ENCODE measurements at places on chromosomes 12 and 14.

- no peak for DNase-seq
Measured at GRCh38 chr12:114668151-114668885, 15.7 kb downstream of the TBX3 start.

DNA sequence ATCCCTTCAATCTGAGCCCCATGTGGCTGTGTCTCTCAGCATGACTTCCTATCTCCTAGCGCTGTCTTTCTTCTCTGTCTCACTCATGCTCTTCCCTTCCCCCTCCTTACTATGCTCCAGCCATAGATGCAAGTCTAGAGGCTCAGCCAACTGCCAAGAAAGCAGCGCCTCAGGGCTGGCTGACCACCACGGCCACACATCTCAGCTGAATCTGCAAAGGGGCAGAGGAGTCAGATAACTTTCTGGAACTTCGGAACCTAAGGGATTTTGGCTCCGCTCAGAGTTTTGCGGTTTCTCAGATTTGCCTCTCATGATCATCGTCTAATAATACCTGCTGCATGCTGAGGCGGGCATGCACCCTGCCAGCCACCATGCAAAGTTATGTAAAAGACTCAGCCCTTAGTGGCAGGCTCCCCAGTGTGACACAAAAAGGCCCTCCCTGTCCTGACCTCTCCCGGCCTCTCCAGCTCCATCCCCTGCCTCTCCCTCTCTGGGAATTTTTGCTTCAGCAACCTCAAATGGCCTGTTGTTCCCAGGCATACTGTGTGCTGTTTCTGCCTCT lies 5.0 kb upstream of the FGF6 start:
- no peak for DNase-seq

DNA sequence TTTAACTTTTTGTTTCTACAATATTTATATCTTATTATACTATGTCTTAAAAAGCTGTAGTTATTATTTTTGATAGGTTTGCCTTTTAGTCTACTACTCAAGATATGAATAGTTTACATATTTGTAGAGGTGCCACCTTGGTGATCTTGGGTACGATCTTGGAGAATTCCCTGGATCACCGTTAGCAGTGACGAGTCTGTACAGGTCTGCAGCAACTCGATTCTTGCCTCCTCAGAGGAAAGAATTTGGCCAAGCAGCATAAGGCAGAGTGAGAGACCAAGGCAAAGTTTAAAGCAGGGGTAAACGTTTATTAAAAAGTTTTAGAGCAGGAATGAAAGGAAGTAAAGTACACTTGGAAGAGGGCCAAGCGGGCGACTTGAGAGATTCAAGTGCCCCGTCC lies 3.1 kb upstream of the TCTN2 start:
- DNase-seq, result no peak

GRCh38 chr12:58916161-58916621 lies 4.1 kb downstream of the LRIG3 start:
- no peak for DNase-seq

DNA sequence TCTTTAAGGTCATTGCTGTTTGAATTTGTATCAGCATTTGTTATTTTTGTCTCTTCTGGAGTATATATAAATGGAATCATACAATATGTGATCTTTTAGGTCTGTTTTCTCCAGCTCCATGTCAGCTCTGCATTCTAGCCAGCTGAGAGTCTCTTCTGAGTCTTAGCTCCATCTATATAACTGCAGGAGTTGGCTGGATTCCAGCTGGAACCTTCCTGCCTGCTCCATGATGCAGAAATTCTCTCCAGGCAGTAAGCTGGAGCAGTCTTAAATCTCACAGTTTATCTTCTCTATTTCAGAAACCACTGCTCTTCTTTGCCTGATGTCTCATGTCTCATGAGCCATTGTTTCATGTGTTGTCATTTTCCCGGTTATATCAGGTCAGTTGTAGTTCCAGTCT lies 827.6 kb downstream of the NRXN3 start:
- DNase-seq, result no peak

DNA sequence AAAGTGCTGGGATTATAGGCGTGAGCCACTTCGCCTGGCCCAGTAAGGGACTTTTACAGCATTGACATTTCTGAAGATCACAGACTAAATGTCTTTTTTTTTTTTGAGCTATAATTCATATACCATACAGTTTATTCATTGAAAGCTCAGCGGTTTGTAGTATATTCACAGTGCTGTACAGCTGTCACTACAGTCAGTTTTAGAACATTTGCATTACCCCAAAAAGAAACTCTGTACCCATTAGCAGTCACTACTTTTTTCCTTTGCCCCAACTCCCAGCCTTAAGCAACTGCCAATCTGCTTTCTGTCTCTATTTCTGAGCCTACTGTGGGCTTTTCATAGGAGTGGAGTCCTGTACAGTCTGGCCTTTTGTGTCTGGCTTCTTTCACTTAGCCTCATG lies 8.2 kb downstream of the BRI3BP start:
- no peak for DNase-seq

DNA sequence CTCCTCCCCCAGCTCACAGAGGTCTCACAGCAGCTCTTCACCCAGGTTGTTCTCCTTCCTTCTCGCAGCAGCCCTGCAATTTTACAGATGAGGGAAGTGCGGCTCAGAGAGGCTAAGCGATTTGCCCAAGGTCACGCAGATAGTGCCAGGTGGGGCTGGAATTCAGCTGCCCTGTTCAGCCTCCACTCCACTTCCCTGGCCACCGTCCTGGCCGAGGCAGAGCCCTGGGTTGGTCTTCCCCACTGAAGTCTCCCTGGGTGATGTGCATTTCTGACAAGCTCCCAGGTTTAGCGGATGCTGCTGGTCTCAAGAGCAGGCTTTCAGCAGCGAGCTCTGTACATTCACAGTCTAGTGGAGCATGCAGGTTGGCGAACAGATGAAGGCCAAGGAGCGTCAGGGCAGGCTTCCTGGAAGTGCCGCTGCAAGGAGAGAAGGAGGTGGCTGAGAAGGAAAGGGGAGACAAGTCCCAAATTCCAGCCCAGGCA lies 28.9 kb upstream of the EML1 start:
- DNase-seq, result no peak

- DNase-seq, result no peak
Measured at GRCh38 chr14:84272290-84272721, 1257.6 kb upstream of the FLRT2 start.

DNA sequence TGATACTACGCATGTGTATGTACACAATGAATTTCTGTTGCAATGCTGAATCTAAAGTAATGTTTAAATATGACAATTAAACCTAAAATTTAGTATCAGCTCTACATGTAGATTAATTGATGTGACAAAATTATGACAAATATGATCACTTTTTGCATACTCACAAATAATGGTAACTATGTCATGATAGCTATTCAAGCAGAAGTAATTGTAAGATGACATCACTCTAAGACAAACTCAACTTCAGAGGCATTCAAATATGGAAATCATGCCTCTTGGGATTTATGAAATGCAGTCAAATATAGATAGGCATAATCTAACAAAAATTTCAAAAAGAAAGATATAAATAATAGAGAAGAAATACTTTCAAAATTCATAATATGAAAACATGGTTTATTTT lies 571.7 kb upstream of the LRFN5 start:
- DNase-seq, result no peak

- no peak for DNase-seq
Measured at GRCh38 chr14:69812711-69813110, 15.7 kb upstream of the SLC10A1 start.

DNA sequence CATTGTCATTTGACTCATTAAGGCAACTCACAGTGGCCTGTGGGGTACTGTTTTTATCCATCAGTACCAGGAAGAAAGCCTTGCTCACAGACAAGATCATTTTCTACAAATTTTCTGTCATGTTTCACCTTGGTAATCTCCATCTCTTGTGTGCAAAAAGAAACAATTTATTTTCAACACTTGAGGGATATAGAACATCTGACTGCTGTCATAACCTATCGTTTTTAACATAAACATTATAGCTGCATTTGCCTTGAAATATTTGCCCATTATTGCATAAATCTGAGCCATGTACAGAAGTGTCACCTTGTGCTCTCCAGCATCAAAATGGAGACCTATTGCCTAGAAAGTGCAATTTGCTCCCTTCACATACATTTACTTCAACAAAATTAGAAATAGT lies 300.8 kb downstream of the NPAS3 start:
- DNase-seq, result no peak

DNA sequence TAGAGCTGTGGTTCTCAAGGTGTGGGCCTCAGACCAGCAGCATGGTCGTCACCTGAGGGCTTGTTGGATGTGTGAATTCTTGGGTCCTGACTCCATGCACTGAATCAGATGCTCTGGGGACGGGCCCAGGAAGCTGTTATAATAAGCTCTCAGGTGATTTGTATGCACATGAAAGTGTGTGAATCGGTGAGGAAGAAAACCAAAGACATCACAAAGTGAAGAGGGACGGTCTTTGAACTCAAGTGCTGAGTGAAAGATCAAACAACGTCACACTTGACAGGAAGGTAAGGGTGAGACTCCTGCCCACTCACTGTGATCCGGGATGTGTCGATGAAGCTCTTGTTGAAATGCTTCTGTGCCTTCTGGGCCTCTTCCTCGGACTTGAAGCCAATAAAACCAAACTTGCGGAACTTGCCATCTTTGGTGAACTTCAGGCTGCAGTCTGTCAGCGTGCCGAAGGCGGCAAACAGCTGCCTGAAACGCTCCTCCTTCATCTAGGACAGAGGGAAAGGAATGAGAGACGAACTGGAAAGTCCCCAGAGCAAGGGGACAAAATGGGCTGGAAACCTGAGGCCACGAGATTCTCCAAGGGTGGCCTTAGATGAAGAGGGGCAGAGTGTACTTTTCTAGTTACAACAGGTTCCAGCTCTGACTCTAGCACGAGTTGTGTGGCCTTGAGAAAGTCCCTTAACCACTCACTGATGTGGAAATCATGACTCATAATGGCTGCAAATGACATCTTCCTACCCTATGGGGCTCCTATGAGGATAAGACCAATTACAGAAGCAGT lies 4.0 kb downstream of the RBM19 start:
- DNase-seq, result peak; percentile 38

- no peak for DNase-seq
Measured at GRCh38 chr14:67778792-67779191, 37.6 kb downstream of the ZFYVE26 start.

DNA sequence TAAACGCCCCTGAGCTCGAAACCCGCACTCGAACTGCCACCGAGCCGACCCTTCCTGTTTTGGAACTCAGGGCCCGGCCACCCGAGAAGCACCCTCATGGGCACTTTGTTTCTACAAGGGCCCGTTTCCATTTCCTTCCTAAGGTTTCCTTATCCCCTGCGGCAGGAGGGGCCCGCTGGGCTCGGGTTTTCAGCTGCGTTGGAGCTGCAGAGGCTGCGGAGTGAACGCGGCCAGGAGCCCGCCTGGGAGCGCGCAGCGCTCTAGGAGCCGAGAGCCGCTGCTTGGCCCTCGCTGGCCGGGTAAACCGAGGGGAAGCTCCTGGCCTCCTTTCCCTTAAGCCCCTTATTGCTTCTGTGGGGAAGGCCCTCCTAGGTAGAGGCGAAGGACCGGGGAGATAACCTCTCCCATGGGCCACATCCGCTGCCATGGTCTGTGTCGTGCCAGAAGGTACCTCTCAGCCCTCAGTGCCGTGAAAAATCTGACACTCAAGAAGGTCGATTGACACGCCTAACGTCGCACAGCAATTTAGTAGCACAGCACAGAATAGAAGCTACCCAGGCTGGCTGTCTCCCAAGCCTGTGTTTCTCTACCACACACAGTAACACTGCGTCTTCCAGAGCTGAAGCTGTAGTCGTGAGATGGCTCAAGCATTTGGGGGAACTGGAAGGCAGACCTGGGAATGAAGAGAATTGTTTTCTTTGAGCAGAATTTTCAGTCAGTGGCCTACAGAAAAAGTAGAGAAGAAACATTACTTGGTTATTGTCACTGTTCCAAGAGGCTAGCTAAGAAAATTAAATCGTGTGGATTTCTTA lies 12.9 kb upstream of the CALM1 start:
- DNase-seq, result peak; percentile 68

- no peak for DNase-seq
Measured at GRCh38 chr12:72173974-72174373, 98.2 kb upstream of the TRHDE start.

DNA sequence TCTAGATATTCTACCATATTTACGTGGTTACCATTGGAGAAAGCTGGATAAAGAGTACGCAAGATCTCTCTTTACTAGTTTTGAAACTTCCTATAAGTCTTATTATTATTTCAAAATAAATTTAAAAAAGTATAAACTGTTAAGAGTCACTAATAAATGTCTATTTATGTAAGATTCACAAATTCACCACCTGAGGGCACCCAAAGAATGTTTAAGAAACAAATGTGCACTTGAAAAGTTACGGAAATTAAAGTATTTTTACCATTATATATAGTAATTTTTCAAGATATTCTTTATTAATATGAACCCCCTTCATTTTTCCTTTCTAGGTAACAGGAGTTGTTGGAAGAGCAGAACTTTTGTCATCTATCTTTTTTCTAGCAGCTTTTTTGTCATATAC lies 11.9 kb downstream of the TMTC3 start:
- DNase-seq, result no peak

GRCh38 chr12:26046906-26047305 lies 77.9 kb downstream of the BHLHE41 start:
- no peak for DNase-seq

GRCh38 chr14:49769171-49769570 lies 1.2 kb downstream of the KLHDC2 start:
- no peak for DNase-seq

DNA sequence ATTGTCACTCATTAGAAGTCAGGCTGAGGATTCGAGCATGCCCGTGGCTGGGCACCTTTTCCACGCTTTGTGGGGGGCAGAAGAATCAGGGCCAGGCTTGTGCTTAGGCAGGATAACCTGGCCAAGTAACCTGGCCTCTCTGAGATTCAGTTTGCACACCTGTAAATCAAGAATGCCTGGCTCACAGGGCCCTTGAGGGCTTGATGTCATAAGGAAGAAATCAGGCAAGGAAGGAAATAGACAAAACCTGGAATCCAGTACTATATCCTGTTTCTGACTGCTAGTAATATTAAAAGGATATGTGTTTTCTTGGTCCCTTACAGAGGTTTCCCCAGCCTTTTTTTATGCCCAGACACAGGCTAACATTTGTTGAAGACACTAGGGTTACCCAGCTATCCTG lies 91.9 kb downstream of the SAMD4A start:
- DNase-seq, result no peak

DNA sequence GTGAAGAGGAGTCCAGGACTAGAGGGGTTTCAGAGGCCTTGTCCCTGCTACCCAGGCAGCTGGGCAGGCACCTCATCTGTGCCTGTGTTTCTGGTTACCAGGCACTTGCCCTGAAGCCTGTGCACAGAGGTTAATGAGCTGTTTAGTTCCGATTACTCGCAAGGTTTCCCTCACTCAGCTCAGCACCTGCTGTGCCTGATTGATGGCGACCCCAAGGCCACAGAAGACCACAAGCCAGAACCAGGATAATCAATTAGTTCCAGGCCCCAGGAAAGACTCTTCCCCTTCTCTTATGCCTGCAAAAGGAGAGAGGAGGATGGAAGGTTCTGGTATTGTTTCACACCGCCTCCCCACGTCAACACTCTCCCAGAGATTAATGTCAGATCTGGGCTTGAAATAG lies 88.8 kb upstream of the NOS1 start:
- DNase-seq, result no peak

- DNase-seq, result no peak
Measured at GRCh38 chr14:95296966-95297365, 22.7 kb downstream of the CLMN start.

Data from CD4-positive, alpha-beta T cell treated with Interleukin-2 at 100 ng/mL for 4 hours (primary cell).